Sciatic nerve (tissue), 2 donors: ENCODE measurements at places on chromosomes 4 and X.

GRCh38 chrX:129779747-129780146 lies at the start of gene SASH3:
Gene SASH3 (plus strand): TSS chrX:129779949. CDS start chrX:129780098, 149 bp downstream.
- peak; percentile 66 for DNase-seq

GRCh38 chr4:184265546-184266351 lies 48.1 kb upstream of the ENPP6 start:
- no peak for DNase-seq

DNA sequence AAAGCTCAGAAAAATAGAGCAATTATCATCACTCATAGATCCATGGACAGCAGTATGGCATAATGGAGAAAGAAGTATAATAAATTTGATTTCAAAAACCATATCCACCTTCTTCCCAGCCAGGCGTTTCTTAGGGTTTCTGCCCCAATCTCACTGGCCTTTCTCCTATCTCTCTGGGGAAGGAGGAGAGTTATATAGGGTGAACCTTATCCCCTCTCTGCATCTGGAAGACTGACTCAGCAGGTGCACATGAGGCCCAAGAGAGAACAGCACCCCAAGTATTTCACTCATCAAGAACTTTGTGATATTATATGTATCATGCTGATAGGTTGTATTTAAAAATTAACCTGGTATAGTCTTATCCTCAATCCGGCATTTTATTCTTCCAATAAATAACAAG lies 318.8 kb upstream of the RASGEF1B start:
- no peak for DNase-seq

DNA sequence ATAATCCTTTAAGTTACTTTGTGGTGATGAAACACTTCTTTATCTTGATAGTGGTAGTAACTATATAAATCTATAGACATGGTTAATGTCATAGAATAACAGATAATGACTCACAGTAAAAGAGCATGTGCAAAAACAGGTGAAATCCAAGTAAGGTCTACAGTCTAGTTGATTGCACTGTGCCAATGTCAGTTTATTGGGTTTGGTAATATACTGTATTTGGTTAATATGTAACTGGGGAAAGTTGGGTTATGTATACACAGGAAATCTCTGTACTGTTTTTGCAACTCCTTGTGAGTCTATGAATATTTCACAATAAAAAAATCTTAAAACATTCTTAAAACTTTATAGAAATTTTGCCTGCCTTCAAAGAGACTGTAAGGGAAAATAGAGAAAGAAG lies 1067.6 kb upstream of the FTHL17 start:
- no peak for DNase-seq

DNA sequence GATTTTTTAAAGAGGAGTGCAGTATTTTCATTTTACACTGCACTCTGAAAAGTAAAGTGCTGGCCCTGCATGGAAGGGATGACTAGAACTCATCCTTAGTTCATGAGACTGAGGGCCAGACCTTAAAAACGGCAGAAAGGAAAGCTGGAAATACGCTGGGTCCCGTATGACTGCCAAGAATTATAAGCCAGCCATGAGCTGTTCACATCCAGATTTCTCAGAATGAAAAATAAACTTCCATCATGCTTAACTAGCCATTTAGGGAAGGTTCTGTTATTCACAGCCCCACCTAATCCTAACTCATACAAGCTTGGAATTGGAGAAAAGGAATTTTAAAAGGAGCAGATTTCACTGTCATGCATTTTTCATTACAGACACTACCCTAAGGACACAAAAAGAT lies 894.4 kb downstream of the FAT4 start:
- no peak for DNase-seq

DNA sequence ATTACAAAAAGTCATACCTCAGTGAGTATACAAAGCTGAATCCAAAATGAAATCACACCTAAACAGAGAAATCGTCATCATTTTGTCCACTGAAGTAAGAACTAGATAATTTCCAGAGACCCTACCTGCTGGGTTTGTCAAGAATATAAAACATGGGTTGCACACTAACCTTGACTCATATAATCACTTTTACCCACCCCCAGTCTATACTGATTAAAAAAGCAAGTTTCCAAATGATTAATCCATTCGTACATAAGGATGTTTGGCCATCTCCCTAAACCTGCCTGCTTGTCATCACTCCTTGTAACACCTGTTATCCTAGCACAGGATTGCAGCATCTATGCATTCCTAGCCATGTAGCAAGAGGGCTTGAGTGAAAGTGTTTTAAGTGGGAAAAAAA lies 4.7 kb downstream of the RAP2C start:
- DNase-seq, result no peak

DNA sequence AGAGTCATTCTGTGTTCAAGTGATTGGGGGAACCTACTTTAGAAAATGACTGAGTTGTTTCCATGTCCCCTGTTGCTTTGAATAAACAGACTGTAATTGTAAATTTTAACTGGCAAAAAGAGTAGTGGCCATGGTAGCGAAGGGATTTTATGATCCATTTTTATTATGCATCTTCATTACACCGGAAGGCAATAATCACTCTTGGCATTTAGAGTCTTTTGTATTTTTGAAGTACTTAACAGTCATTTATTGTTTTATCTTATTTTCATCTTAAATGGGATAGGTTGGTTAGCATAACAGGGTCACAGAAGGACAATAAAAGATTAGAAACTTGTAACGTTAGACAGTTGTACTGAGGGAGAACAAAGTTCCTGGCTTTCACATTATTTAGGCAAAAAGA lies 11.0 kb upstream of the OTC start:
- no peak for DNase-seq

DNA sequence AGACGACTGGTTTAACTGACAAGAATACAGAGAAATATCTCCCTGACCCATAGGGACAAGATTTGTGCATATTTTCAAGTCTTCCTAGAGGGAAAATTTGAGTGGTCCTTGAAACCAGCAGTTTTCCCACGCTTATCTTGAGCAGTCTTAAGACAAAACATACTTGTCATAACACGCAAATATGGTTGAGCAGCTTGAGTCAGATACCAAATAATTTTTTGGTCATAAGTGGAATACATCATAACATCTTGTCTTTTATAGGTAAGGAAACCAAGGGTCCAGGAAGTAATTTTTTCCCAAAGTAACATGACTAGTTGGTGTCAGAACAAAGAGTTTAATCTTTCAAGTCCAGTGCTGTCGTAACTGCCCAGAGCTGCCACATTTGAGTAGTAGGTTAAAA lies 50.5 kb downstream of the MOSPD2 start:
- no peak for DNase-seq

DNA sequence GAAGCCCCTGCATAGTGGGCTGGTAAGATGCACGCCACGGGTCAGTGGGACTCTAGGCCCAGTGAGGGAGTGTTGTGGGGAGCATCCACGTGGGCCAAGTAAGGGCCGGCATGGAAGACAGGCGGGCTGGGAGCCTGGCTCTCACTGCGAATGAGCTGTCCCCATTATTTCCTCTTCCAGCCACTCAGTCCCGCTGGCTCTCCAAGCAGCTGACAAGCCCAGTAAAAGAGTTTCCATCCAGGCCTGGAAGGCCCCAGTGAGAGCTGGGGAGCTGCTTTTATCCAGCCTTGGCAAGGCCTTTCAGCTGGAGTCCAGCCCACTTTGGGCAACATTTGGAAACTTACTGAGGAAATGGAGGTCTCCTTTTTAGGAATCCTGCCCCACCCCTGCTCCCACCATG lies 24.9 kb downstream of the APLN start:
- DNase-seq, result no peak

DNA sequence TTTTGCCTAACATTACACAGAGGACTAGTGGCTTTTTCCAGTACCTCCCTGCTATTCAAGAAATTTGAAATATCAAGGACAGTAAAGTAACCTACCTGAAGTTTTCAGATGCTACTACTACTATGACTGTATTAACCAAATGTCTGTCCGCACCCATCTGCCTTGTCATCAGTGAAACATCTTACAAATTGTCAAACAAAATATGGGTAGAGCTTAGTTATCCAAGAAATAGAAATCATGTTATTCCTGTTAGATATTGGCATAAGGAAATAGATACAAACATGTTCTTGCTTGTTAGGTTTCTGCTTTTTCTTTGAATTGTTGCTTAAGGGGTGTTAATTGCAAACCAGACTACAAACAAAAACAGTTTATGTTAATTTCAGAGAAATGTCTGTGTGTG lies 63.9 kb downstream of the PLS3 start:
- DNase-seq, result no peak

DNA sequence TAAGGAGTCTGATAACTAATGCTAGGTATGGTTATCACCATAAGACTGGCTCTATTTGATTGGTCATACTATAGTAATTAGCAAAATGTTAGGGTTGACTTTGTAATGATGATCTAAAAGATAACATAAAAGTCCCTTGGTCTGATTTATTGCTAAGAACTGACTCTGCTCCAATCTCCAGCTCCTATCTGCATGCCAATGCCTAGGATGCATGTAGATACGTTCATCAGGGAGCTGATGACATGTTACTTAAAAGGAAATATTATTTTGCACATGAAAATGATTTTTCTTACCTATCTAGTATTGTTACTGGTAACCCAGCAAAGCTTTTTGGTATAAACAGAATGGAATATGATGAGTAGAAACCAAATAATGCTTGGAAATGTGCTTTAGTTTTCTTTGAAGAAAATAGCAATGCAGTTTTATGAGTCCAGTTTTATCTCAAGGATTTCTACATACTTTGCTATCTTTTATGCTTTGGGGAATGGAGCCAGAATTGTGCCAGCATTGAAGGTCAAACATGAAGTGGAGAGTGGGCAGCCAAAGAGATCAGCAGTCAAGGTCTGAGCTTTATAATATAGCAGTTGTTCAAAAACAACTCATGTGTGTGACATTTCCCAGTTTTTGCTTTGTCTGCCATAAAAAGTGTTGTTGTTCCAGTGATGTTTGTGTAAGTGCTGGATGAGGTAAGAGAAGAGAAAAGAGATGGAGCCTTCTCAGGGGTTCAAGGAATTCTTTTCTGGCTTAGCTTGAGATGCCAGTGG lies 121.0 kb downstream of the ARHGAP24 start:
- DNase-seq, result no peak

- no peak for DNase-seq
These were observed 259.2 kb downstream of the MAPK10 start for GRCh38 chr4:86100539-86101215.

DNA sequence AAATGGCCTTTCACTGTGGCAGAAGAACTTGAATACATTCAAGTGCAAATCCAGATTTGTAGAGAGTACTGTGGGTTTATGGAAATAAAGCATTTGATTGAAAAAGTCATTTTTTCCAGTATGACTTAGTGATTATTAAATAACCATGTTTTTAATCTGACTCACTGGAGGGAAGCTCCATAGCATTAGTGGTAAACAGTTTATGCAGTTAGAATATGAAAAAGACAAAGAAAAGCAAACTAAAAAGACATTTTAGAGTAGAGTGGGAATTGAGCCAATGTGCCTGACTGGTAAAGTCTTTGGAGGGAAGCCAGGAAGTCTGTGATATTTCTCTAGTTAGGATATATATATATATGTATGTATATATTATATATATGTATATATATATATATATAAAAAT lies 53.4 kb downstream of the FAT4 start:
- DNase-seq, result no peak

DNA sequence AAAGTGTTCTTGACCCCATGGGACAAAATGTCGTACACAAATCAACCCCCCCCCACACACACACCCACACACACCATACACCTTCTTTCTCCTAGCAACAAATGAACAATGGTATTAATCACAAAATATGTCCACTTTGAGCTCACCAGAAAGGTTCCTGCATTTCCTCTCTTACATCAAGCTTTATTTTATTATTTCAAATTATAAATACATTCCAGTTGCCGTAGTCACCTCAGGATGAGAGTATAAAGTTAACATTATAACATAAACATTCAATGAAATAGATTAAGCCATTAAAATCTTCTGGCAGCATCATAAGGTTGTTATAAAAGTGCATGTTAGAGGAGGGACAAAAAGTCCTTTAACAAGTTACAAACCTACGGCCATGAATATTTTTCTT lies 7.3 kb downstream of the XK start:
- DNase-seq, result no peak

GRCh38 chr4:169050881-169051760 lies 41.1 kb upstream of the CBR4 start:
- DNase-seq, result no peak

GRCh38 chr4:98027827-98028226 lies 115.4 kb downstream of the STPG2 start:
- no peak for DNase-seq

DNA sequence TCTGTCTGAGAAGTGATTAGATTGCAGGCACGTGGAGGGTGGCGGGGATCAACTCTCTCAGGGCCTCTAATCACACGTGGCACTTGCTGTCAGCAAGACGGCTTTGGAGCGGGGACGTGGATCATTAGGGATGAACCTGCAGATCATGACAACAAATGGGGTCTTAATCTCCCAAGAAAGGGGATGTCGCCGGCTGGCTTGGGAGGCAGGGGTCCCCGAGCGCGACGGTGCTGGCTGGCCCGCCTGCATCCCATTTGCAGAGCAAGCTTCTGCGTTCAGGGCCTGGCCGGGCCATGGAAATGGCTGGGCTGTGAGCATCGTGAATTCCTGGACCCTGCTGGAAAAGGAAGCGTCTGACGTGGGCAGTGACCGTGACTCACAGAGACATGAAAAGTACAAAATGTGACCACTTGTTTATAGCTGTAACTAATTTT lies 85.1 kb upstream of the SHOX start:
- no peak for DNase-seq

GRCh38 chr4:3424522-3425095 lies 17.2 kb upstream of the HGFAC start:
- no peak for DNase-seq
